ENCODE measurements at places on chromosomes 16 and 17.

DNA sequence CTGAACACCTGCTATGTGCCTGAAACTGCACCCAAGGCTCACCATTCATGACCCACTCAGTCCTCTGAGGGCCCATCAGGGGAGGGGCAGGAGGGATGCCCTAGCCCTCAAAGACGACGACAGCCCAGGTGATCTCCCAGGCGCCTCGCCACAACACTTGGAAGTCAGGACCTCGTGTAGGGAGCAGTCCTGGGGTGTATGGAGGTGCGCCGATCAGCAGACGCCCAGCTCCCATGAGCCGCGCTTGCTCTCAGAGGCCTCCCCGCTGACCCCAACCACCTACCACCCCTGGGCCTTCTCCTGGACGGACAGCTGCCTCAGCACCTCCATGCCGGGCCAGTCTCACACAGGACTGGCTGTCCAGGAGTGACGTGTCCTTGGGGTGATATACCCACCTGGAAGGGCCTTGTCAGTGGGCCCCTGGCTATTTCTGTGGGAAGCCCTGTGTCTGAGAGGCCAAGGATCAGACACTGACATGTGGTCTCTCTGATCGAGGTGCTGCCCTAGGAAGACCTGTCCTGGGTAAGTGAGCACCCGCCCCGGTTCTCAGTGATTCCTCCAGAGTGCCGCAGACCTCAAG, 26.7 kb downstream of the KDM8 start:
- DNase-seq = no peak

GRCh38 chr16:67024384-67025209, 4.4 kb upstream of the CBFB start:
- no peak for DNase-seq

- no peak for DNase-seq
Observed at GRCh38 chr16:85513649-85514048, 99.5 kb upstream of the GSE1 start.

GRCh38 chr16:18804540-18804939, 3.2 kb upstream of the ARL6IP1 start:
- DNase-seq = no peak

DNA sequence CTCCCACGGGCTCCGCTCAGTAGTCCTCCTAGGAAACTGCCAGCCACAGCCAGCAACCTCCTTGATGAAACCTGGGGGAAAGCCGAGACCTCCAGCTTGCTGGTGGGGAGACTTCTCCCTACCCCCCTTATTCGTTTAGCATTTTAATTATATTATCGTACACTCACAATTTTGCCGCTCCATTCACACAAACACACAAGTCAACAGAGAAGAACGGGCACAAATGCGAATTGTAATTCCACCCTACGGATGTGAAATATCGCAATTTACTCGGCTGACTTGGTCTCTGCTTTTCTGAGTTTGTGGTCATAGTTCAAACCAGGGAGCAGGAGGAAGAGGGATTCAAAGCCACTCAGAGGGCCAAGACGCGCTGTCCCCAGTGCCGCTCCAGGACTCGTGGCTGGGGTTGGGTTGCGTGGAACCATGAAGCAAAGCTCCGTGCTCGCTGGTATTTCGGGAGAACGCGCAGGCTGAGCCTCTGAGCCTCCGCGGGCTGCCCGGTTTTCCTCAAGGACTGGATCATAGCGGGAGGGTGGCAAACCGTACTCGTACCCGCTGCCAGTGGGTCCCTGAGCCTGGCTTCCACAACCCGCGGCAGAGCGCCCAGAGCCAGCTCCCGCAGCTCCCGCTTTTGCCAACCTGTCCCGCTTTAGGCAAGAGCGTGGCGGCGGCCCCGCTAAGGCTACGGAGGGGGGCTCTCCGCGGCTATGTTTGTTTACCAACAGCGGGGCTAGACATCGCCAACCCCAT, 2.0 kb downstream of the LHX1 start:
- no peak for DNase-seq

DNA sequence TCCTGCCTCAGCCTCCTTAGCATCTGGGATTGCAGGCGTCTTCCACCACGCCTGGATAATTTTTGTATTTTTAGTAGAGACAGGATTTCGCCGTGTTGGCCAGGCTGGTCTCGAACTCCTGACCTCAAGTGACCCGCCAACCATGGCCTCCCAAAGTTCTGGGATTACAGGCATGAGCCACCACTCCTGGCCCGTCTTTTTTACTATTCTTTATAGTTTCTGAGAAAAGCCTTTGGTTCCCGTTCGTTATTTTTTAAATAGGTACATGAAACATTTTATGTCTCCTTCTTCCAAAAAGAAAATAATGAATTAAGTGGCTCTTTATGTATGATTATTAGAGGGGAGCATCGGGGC, 570 bp upstream of the BCO1 start:
- no peak for DNase-seq

DNA sequence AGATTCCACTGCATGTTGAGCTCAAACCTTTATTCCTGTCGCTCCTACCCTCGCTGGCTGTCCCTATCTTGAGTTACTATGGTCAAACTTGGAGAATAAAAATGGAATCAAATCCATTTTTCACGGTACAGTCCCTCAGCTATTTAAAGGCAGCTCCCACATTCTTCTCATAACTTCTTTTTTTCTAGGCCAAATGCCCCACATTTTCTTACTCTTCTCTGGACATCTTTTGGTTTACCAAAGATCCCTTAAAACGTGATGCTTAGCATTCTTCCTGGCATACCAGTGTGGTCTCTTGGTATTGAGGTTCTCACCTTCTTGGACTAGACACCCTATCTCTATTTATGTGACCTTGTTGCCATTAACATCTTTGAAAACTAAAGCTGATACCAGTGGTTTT, 48.3 kb upstream of the MAF start:
- DNase-seq = no peak

GRCh38 chr17:36879027-36879426, 58.2 kb upstream of the LHX1 start:
- DNase-seq = no peak

GRCh38 chr17:42005166-42005565, 12.1 kb downstream of the DNAJC7 start:
- no peak for DNase-seq

DNA sequence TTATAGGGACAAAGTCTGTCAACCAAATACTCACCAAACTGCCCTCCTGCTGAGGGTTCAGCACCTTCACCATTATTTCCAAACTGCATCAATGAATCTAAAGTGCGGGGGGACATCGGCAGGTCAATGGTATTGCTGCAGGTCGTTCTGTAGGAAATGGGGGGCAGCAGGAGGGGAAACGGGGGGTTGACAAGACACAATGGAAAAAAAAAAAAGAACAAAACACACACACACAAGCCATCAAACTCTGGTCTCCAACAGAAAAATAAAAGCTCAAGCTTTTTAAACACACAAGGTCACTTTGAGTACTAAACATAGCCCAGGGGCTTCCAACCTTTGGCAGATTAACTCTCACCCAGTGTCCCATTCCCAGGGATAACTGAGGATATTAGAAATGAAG, 28.5 kb downstream of the STAT5A start:
- no peak for DNase-seq

DNA sequence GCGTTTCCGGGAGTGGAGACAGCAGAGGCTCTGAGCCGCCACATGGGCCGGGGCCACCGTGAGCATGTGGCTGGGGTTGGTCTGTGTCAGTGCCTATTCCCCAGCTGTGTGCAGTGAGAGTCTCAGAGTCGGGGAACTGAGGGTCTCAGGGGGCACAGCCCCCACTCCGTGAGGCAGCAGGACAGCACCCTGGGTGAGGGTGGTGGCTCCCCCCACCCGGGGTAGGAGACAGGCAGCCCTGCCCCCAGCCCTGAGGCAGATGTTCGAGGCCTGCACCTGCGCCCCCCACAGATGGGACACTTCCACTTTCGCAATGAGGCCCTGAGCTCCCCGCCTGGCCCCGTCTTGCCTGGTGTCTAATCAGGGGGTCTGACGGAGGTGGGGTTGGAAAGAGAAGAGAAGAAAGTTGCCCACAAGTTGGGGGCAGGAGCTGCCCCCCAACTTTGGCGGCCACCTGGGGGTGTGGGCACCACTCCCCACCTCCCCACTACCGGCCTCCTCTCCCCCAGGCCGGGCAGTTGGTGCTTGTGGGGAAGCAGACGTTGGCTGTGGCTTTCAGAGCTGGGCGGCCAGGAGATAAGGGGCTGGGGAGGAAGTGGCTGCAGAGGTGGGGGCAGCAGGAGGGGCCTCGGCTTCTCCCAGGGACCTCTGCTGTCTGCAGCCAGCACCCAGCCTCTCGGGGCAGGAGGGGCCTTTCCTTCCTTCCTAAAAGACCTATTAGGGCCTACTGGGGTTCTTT, 1.8 kb upstream of the CBFA2T3 start:
- DNase-seq = no peak

DNA sequence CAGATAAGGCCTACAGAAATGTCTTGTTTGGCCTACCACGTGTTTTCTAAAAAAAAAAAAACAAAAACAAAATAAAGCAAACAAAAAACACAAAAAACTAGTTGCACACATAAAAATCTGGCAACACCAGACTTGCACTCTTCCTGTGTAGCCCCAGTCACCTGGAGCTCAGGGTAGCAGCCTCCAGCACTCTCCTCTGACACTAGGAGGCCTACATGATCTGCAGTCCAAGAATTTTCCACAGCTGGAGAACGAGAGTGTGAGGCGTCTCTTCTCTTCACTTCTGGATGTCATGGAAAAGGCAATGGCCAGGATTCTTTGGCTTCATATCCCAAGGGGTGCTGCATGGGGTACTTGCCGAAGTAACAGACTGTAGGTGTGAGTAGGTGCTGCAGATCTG, 310.2 kb upstream of the SALL1 start:
- DNase-seq = no peak

All from substantia nigra (tissue), 51 donors.